ENCODE measurements at places on chromosomes 16 and 17. TPM values are rescaled to one million over a fixed set of nuclear protein-coding genes. Genes with fewer than 3 reads are reported as not detected.
A peak's percentile ranks its signal among the peaks of the same experiment; 100 is the strongest.

GRCh38 chr16:83629836-83630235, 177.9 kb upstream of the HSBP1 start:
- DNase-seq: no peak

DNA sequence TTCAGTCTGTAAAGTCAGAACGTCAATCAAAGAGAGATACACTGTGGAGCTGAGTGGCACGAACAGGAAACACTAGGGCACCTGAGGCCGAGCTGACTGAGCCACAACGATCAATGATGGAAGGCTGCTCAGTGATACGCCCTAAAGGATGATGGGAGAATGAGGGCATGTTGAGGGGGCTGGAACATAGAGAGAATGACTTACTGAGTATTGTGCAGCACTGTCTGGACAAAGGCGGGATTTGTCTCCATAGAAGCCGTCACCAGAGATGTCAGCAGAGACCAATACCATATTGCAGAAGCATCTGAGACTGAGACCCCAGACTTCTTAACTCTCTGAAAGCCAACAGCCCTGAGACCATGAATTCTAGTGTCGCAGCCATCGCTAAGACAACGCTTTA, 33.4 kb downstream of the ZZEF1 start:
- no peak for DNase-seq

DNA sequence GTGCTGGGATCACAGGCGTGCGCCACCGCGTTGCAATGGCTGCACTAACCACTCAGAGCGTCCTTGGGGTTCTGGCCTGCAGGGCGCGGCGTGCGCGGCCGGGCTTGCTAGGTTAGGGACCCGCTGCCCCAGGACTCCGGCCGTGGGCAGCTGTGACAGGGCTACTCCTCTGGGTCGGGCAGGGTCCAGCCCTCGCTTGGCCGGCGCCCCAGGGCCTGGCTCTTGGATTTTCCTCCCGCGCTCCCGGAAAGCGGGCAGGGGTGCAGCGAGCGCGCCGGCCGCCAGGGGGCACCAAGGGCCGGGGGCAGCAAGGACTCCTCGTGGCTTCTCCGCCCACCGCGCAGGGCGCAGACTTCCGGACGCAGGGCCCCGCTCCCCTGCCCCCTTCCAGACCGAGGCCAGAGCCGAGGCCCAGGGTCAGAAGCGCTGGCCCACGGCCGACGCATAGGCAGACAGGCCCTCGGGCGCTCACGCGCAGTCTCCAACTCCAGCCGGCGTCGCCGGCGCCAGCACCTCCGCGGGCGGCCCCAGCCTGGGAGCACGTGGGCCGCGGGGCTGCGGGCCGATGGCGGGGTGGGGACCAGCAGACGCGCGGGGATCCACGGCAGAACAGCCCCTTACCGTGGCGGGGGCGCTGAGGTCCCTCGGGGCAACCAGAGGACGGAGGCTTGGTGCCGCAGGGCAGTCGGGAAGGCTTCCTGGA, 355 bp downstream of the TLE7 start:
- DNase-seq: no peak

The OTOA gene
- 0.11 TPM for polyA plus RNA-seq

The TLCD3B gene
- polyA plus RNA-seq: 1.3 TPM

The ANKRD40CL gene
- 0.24 TPM for polyA plus RNA-seq

DNA sequence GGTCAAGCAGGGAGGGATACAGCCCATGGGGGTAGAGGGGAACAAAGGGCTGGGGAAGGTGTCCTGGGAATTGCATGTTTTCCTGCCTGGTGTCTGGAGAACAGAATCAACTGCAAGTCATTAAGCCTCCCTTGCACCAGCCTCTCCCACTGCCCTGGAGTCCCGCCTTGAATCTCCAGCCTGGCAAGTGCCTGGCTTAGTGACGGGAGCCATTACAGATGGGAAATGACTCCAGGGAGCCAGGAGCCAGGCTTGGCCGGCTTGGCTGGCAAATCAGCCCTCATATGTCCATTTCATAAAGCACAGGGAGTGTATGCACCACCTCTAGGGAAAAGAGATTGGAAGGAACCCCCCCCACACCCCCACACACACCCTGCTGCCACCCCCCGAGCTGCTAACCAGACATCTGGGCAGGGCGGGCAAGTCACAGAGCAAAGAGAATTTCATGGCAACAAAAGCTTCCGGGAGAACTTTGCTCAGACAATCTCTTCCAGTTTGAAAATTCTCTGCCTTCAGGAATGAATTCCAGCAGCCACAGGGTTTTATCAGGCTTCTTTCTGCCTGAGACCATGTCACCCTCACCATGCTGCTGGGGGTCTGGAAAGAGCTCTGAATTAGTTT, 127.7 kb downstream of the NTN1 start:
- no peak for DNase-seq

DNA sequence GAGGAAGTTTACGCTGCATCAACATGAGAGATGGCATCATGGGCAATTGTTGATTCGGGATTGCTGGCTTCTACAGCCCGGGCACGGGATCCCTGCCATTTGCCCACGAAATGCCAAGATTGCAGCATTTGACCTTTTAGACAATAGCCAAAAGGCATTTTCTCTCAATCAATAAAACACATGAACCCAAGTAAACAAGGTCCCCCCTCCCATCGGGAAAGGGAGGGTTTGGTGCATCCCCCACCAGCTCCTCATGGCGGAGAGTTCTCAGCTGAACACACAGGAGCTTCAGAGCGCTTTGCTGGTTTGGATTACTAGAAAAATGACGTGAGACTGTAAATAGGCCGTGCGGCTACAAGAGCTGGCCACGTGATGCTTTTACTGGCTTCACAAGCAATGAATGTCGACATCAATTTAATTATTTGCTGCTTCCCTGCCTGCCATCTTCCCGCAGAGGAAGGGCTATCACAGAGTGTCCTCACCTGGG, 147.6 kb downstream of the C16orf95 start:
- no peak for DNase-seq

The WNT3 gene
- 2.0 TPM for polyA plus RNA-seq

DNA sequence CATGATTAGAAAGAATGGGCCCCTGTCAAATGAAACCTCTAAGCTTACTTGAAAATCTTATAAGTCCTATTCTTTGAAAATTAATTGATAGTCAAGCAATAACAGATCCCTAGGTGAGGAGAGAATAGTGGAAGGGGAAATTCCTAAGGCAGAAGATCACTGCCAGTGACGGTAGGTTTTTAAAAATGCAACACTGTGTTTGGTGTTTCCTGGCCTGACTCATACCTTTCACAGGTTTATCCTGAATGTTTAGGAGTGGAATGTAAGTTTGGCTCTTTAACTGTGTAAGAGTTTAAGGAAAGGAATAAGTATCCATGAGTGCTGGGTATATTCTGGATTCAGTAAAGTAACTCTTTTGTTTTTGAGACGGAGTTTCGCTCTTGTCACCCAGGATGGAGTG, 23.8 kb downstream of the HAPSTR1 start:
- DNase-seq: no peak

GRCh38 chr16:78390508-78391324, 291.3 kb downstream of the WWOX start:
- DNase-seq: no peak

The ABCC12 gene
- 0.13 TPM for polyA plus RNA-seq

GRCh38 chr16:69193855-69194254, 6.9 kb downstream of the SNTB2 start:
- no peak for DNase-seq

GRCh38 chr17:77898521-77899434, 59.7 kb upstream of the TNRC6C start:
- no peak for DNase-seq

DNA sequence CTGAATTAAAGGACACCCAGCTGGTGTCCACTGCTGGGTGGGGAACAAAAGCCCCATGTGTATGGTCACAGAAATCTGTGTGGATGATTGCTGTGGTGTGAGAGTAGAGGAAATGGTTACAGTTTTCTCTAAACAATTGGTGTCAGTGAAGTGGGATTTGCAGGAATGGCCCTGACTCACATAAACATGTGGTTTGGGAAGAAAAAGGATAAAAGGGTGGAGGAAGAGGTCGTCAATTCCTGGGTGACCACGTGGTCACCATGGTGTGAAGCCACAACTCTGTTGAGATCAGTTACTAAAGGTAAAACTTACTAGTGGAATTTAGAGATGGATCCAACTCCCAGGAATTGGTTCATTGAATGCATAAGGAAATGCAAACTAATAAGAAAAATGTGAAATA, 3.6 kb upstream of the TUBG2 start:
- DNase-seq: no peak

GRCh38 chr16:86665929-86666328, 87.6 kb downstream of the FOXL1 start:
- no peak for DNase-seq

The CCL7 gene
- polyA plus RNA-seq: not detected

The MRM1 gene
- 5.6 TPM for polyA plus RNA-seq

The UBE2I gene
- polyA plus RNA-seq: 151 TPM

DNA sequence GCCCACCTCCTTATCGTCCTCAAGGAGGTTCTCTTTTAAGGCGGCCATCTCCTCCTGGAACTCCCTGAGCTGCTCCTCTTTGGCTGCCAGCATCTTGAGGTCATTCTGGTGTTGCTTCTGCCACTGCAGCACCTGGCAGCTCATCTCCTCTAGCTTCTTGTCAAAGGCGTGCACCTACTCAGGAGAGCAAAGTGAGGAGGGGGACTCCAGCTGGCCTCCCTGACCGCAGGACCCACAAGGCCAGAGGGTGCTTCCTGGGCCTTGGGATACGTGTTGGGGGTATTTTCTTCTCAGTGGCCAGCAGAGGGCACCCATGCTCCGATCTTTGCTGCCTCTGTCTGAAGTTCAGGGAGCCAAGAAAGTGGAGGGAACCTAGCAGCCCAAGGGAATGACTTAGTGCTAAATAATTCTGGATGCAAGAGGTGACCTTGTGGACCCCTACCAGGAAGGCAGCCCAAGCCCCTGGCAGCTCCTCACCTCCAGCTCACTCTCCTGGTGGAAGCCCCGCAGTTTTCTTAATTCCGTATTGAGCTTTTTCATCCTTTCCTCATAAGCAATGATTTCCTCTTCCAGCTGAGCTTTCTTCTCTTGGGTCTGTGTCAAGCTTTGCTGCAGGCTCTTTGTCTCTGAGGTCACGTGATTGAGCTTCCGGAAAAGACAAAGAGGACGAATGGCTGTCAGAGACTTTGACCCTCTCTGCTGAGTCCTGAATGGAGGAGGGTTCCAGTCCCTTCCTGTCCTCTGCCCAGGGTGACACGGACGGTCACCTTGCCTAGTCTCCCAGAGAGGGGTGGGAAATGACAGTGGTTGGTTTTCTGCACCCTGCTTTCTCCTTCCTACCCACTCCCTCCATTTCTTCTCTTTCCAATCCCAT, 31.4 kb downstream of the DHX38 start:
- peak; percentile 56 for DNase-seq

DNA sequence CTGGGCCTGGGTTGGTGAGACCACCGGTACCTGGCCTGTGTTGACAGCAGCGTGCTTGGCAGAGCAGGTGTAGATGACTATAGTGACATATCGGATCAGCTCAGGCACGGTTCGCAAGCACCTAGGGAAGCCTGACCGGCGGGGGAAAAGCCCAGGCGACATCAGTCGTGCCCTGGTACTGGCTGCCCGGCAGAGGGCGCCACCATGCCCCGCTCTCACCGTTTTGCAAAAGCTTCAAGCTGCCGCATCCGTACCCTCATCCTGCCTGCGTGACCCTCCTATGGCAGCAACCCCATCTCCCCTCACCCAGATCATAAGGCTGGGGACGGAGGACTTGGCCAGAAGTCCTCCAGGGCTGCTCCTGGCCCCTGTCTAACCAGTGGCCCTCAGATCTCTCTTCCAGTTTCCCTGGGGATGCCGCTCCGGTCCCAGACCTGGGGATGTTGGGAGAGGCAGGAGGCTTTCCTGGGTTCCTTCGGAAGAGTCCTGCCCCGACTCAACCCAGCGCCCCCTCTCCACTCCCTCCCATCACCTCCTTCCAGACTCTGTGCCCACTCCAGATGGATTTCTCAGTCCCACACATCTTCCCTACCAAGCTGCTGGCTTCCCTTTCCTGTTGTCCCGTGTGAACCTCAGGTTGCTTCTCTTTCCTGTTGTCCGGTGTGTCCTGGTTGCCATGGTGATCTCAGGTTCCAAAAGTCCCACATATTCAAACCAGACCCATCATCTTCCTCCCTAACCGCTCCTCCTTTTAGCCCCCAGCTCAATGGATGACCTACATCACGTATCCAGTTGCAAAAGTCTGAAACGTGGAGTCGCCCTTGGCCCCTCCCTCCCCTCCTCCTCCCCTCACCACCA, 13.7 kb downstream of the ALOX12B start:
- peak; percentile 55 for DNase-seq

DNA sequence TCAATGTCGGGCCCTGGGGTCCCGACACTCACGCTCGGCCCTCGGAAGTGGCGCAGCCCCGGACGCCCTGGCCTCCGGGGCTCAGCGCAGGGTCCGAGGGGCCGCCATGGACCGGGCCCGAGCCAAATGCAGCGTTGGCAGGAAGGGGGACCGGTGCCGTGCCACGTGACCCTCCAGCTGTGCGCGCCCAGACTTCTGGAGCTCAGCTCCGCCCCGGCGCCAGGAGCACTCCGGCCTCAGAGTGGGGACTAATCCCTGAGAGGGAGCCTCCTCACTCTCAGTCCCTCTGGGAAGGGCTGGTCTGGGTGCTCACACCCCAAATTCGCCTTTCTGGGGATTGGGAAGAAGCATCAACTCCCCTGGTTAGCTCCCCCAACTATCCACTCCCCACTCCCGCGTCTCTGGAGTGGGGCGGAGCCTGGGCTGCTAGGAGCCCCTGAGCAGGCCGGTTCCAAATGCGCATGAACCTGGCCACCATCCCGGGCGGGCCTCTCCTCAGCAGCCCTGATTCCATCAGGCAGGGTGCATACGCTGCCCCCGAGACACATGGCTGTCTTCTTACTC, at the start of gene B3GNT9:
Gene B3GNT9 (minus strand): TSS at position 166 of the 564 bp plus-strand sequence. CDS start 513 bp downstream, outside the sequence.
- no peak for DNase-seq

- DNase-seq: no peak
Observed at GRCh38 chr17:15048933-15049794, 216.0 kb downstream of the PMP22 start.

The HBQ1 gene
- 0.67 TPM for polyA plus RNA-seq

DNA sequence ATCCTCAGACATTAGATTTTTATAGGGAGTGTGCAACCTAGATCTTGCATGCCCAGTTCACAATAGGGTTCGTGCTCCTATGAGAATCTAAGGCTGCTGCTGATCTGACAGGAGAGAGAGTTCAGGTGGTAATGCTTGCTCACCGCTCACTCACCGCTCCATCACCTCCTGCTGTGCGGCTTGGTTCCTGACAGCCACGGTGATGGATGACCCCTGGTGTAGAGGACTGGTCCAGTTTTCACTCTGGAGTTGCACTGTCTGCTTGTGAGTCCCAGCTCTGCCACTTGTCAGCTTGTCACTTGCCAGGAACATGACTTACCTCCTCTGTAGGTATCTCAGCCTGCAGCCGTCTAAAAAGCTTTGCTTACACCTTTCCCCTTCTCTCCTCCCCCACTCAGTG, 214.6 kb downstream of the SNX29 start:
- DNase-seq: no peak

The PRKCB gene
- polyA plus RNA-seq: 5.4 TPM
